ENCODE measurements at places on chromosomes 2 and 18.

DNA sequence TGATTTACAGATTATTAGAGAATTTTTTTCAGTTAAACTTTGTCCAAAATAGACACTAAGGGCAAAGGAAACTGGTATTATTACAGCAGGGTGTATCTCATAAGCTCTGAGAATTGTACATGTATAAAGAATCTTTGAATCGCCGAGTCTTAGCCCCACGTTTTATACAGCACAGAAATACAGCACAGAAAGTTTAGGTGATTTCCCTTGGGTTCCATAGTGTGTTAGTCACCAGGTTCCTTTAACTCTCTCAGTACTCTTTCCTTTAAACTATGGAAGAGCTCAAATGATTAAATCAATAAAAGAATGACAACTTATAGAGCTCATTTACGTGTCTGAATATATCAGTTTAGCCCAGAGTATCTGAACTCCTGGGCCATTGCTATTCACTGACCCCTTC lies 256.8 kb downstream of the NEDD4L start:
- no peak for DNase-seq

- DNase-seq = peak; percentile 29
Observed at GRCh38 chr18:13612196-13612997, 114.0 kb downstream of the FAM210A start.

GRCh38 chr2:39603436-39603835 lies 62.3 kb upstream of the TMEM178A start:
- DNase-seq = no peak

- no peak for DNase-seq
Observed at GRCh38 chr18:9771977-9772660, 64.0 kb downstream of the RAB31 start.

GRCh38 chr2:88613921-88614320 lies 13.3 kb downstream of the EIF2AK3 start:
- no peak for DNase-seq

DNA sequence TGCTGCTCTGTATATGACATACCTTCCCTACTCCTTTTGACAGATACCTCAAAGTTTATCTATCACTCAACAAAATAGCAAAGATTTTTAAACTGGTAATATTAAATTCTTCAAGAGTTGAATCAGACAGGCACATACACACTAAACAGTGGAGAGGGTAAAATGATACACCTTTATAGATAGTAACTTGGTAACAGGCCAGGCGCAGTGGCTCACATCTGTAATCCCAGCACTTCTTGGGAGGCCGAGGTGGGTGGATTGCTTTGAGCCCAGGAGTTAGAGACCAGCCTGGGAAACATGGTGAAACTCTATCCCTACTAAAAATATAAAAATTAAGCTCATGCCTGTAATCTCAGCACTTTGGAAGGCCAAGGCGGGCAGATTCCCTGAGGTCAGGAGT lies 23.2 kb downstream of the ASXL2 start:
- DNase-seq = no peak

DNA sequence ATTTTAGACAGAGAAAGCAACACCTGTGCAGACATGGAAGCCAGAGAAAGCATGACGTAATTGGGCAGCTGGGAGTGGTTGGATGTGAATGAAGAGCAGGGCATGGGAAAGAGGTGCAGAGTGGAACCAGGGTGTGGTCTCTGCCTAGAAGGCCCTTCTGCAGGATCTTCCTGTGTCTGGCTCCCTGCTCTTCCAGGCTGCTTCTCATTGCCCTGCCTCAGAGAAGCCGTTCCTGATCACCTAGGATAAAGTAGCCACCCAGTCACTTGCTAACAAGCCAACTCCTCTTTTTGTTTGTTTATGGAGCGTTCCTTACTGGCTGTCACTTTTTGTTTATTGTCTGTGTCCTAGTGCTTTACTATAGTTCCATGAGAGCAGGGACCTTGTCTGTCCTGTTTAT lies 28.5 kb downstream of the GALNT1 start:
- no peak for DNase-seq

DNA sequence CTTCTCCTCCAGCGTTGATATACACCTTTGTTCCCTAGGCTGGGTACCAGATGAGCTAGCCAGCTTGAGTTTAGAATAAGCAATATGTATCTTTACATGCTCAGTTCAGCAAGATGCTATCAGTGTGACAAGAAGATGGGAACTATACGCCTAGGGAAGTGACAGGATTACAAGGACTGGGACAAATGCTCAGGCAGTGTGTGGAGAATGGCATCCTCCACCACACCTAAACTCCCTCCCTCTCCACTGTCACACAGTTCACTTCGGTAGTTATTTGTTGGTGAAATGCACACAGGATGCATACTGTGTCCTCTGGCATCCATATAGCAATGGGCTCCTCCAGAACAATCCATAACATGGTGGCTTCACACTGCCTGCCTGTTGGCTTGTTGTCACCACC lies 7.7 kb downstream of the STAT1 start:
- no peak for DNase-seq

DNA sequence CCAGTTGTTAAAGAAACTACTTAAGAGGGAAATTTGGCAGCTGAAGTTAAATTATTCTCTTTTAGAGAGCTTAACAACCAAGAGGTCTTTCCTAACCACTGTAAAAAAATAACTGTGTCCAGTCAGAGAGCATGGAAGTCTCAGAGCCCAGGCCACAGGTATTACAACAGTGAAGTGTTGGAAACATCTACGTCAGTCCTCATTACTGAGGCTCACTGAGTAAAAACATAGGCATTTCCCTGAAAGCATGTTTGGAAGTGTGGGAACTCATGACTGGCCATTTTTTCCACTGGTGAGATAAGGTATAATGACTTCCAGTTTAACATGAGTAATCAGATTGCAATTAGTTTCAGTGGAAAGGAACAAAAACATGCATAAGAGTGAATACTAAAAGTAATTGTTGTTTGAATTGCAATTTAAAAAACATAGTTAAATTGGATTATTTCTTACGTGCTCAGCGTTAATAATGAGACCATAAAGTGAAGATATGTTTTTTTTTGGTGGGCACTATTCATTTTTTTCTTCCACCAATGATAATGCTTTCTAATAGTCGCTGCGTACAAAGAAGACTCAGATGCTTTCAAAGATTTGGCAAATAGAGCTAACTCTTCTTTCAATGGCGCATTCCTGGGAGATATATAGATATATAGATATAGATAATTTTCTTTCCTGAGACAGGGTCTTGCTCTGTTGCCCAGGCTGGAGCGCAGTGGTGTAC lies 60.8 kb downstream of the EFEMP1 start:
- no peak for DNase-seq

- DNase-seq = no peak
Observed at GRCh38 chr2:201858281-201859184, 52.2 kb downstream of the CDK15 start.

GRCh38 chr2:186709529-186710450 lies 15.9 kb downstream of the FAM171B start:
- peak; percentile 89 for DNase-seq

GRCh38 chr18:27942706-27943105 lies 234.2 kb downstream of the CDH2 start:
- DNase-seq = no peak

- peak; percentile 76 for DNase-seq
Observed at GRCh38 chr2:55112229-55113031, 62.2 kb upstream of the RTN4 start.

Data from NCI-H524 (cell line).